ENCODE measurements at places on chromosomes 11 and 22. TPM values are rescaled to one million over a fixed set of nuclear protein-coding genes. Genes with fewer than 3 reads are reported as not detected.

Gene C22orf31
- not detected for total RNA-seq

DNA sequence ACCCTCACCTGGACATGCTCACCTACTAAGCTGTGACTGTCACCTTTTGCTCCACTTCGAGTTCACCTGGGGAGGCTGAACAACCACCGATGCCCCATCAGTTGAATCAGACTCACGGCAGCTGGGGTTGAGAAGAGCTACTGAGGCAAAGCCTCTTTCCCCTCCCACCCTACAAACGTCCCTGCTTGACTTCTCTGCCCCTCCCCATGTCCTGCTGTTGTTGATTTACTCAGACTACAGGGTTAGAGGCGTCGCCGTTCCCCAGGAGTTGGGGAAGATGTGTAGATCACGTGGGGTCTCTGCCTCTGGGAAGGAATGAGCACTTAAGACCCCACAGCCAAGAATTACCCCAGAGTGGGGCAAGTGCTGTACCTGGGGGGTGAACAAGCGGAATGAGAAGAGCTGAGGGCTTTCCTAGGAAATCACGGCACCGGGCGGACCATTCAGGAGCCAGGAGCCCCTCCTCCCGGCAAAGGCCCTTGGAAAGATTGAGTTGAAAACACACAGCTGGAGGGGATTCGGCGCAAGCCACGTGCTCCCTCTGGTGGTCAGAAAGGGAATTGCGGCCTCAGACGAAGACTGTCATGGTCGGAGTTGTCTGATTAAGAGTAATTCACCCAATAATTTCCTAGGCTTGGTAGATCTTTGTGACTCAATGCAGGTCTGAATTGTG is 7.0 kb downstream of the FXYD2 start:
- DNase-seq, result peak; percentile 70

DNA sequence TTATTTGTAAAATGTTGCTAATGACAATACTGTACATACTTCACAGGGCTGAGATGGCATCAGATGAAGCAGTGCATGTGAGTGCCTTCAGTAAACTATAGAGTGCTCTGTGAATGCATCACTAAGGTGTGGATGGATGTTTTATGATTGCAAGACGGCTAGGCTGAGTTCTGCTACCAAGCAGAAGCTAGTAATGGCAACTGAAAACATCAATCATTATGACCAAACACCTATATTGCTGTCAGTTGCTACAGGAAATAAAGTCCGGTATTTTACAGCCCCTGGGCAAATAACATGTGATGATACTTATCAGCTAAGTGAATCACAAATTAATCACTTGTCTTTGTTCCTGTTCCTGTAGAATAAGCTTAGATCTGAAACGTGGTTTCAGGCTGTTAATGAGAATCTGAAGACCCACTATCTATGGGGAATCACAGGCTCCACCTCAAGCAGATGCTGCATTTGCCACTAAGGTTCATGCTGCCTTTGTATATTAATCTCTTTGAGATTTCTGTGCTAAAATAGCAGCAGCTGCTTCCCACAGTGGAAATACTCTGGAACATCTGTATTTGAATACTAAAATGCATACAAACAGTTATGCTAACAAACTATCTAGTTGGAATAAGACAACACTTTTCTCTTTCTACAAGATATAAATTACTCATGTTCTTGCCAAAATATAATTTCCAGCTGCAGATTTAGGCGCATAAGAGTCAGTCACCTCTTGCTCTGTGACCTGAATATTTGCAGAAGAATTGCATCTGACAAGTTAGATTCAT is 254.0 kb upstream of the PITPNB start:
- DNase-seq, result peak; percentile 4

GRCh38 chr11:77175869-77176539 is 48.0 kb downstream of the MYO7A start:
- no peak for DNase-seq

Gene OR10S1
- total RNA-seq, result 0.37 TPM

Gene APOBEC3G
- total RNA-seq, result 0.49 TPM
